ENCODE measurements at places on chromosomes 16 and 17. TPM values are rescaled to one million over a fixed set of nuclear protein-coding genes. Genes with fewer than 3 reads are reported as not detected.

Gene ZNF267
- 8.6 TPM for polyA plus RNA-seq

Gene DRC3
- not detected for polyA plus RNA-seq

Gene PMFBP1
- polyA plus RNA-seq: 0.12 TPM

Gene MYH1
- not detected for polyA plus RNA-seq

Gene TEX19
- polyA plus RNA-seq: not detected

Gene RGS11
- not detected for polyA plus RNA-seq

GRCh38 chr16:87822108-87822970 is 47.0 kb downstream of the SLC7A5 start:
- H3K36me3 ChIP-seq: no peaks in the 10 kb centered on the region
- H3K27me3 ChIP-seq: no peaks in the 10 kb centered on the region
- DNase-seq: no peak

DNA sequence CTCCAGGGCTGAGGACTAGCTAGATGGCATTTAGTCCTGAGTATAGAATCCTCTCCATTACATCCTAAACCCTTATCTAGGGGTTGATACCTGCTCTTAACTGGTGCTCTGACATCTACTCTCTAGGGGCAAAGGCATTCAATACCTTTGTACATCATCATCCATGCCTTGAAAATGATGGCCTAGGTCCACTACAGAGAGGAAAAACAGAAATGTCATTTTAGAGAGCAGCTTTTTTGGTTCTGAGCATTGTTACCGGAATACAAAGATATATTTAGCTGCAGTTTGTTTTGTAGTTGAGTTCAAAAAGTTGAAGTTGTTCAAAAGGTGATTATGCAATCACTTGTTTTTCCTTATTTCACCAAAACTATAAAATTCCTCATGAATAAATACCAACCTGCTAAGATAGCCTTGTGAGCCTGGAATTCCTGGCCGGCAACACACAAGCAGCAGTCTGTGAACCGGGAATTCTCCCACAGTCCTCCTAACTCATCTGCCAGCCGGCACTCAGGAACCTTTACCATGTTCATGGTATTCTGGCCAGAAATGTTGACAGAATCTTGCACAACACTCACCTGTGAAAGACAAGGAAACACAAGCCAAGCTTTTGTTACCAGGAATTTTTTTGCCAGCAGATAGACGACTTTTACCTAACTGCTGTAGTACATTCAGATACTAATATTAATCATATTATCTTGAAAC is 35.4 kb downstream of the NXPH3 start:
- H3K27ac ChIP-seq: no peak overlapping the region
- H3K36me3 ChIP-seq: peaks cover 79% of the 10 kb centered on the region
- DNase-seq: no peak
- no peaks in the 10 kb centered on the region for H3K27me3 ChIP-seq
- H3K4me3 ChIP-seq: no peak overlapping the region

GRCh38 chr17:81601525-81602120 is 35.3 kb downstream of the NPLOC4 start:
- no peak overlapping the region for H3K27ac ChIP-seq
- peaks cover 57% of the 10 kb centered on the region for H3K36me3 ChIP-seq
- no peaks in the 10 kb centered on the region for H3K27me3 ChIP-seq
- no peaks in the 10 kb centered on the region for H3K4me1 ChIP-seq

GRCh38 chr17:64309710-64310109 is 46.6 kb upstream of the TEX2 start:
- no peaks in the 10 kb centered on the region for H3K36me3 ChIP-seq
- no peaks in the 10 kb centered on the region for H3K4me1 ChIP-seq
- H3K4me3 ChIP-seq: no peak overlapping the region
- DNase-seq: no peak
- H3K27me3 ChIP-seq: no peaks in the 10 kb centered on the region

- peaks cover 10% of the 10 kb centered on the region for H3K4me1 ChIP-seq
- no peaks in the 10 kb centered on the region for H3K36me3 ChIP-seq
- H3K4me3 ChIP-seq: peak overlapping the region; percentile 69
- H3K27ac ChIP-seq: no peak overlapping the region
- no peaks in the 10 kb centered on the region for H3K27me3 ChIP-seq
- peak; percentile 14 for DNase-seq
Observed at GRCh38 chr16:21301168-21301894, 23.2 kb upstream of the CRYM start.

DNA sequence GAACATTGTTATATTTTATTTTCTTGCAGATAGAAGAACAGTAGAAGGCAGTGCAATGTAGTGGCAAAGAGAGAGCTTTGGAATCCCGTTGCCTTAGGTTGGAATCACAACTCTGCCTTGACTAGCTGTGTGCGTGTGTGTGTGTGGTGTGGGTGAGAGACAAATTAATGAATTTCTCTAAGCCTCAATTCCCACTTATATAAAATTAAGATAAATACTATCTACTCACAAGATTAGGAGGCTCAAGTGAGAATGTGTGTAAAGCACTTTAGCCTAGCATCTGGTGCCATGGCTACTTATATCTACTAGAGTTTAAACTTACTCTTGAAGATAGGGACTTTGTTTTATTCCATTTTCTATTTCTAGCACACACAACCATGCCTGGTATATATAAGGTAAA is 12.8 kb downstream of the CPD start:
- no peak overlapping the region for H3K27ac ChIP-seq
- H3K36me3 ChIP-seq: no peaks in the 10 kb centered on the region
- H3K4me1 ChIP-seq: no peaks in the 10 kb centered on the region
- H3K4me3 ChIP-seq: no peak overlapping the region

GRCh38 chr17:10061111-10061845 is 137.1 kb downstream of the GAS7 start:
- no peak overlapping the region for H3K27ac ChIP-seq
- no peaks in the 10 kb centered on the region for H3K36me3 ChIP-seq
- H3K27me3 ChIP-seq: no peaks in the 10 kb centered on the region
- no peaks in the 10 kb centered on the region for H3K4me1 ChIP-seq

- no peaks in the 10 kb centered on the region for H3K36me3 ChIP-seq
- H3K4me1 ChIP-seq: peaks cover 3% of the 10 kb centered on the region
- DNase-seq: no peak
- H3K4me3 ChIP-seq: no peak overlapping the region
- H3K27me3 ChIP-seq: no peaks in the 10 kb centered on the region
Observed at GRCh38 chr17:29433541-29433940, 43.4 kb downstream of the TAOK1 start.

DNA sequence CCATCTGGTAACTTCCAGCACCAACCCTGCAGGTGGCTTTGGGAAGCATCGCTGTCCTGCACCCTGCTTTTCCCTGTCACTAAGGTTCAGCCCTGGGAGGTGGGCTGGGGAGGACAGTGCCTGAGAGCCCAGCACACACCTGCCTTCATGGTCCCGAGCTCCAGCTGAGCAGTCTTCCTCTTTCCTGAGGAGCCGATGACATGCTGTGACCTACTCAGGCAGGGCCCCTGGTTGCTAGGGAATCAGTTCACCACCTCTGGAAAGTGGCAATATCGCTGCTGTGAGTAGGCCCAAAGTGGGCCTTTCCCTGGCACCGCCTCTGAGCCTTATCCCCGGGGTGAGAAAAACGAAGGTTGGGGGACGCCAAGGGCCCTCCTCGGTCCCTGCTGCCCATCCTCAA is 17.9 kb downstream of the ST3GAL2 start:
- peaks cover 5% of the 10 kb centered on the region for H3K36me3 ChIP-seq
- H3K27me3 ChIP-seq: no peaks in the 10 kb centered on the region
- no peak overlapping the region for H3K27ac ChIP-seq
- no peak for DNase-seq

GRCh38 chr16:10386517-10387100 is 748 bp downstream of the ATF7IP2 start:
- peak overlapping the region; percentile 67 for H3K4me3 ChIP-seq
- DNase-seq: no peak
- peaks cover 16% of the 10 kb centered on the region for H3K4me1 ChIP-seq
- H3K36me3 ChIP-seq: no peaks in the 10 kb centered on the region
- peak overlapping the region; percentile 84 for H3K27ac ChIP-seq

- no peak for DNase-seq
- H3K4me1 ChIP-seq: peaks cover 63% of the 10 kb centered on the region
- H3K27ac ChIP-seq: peak overlapping the region; percentile 79
Observed at GRCh38 chr17:78734793-78735641, 47.1 kb downstream of the CYTH1 start.

GRCh38 chr17:82301916-82302567 is 15.4 kb downstream of the CD7 start:
- peak; percentile 52 for DNase-seq
- H3K4me1 ChIP-seq: peaks cover 73% of the 10 kb centered on the region
- H3K27ac ChIP-seq: peak overlapping the region; percentile 98
- H3K4me3 ChIP-seq: peak overlapping the region; percentile 67
- no peaks in the 10 kb centered on the region for H3K36me3 ChIP-seq
- H3K27me3 ChIP-seq: no peaks in the 10 kb centered on the region

DNA sequence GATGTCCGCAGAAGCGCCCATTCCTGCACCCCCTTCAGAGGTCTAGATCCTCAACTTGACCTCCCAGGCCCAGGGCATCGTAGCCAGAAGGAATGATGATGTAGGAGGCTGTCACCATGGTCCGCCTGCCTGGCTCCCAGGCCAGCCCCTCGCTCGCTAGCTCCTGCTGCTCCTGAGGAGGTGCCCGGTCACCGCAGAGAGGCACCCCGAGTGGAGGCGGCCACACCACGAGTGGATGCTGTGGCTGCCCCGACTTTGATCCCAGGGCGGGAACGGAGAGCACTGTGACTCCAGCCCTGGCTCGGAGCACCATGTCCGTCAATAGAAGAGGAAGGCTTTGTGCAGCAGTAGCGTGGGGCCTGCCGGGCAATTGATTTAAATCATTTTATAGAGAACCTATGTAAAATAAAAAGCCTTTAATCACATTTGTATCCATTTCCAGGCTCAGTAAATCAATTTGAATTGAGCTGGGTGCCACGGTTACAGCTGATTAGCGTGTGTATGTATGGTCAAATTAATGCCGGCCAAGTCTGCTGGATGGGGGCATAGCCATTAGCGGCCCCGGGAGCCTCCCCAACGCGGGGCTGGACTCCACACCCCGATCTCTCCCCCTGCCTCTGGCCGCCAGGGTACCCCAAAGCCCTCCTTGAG is 122.6 kb upstream of the GSE1 start:
- no peaks in the 10 kb centered on the region for H3K36me3 ChIP-seq
- DNase-seq: no peak
- H3K4me3 ChIP-seq: no peak overlapping the region

GRCh38 chr16:66728117-66728787 is 23.2 kb downstream of the DYNC1LI2 start:
- H3K27me3 ChIP-seq: no peaks in the 10 kb centered on the region
- H3K4me1 ChIP-seq: no peaks in the 10 kb centered on the region
- H3K27ac ChIP-seq: no peak overlapping the region
- peaks cover 85% of the 10 kb centered on the region for H3K36me3 ChIP-seq
- DNase-seq: no peak
- no peak overlapping the region for H3K4me3 ChIP-seq

DNA sequence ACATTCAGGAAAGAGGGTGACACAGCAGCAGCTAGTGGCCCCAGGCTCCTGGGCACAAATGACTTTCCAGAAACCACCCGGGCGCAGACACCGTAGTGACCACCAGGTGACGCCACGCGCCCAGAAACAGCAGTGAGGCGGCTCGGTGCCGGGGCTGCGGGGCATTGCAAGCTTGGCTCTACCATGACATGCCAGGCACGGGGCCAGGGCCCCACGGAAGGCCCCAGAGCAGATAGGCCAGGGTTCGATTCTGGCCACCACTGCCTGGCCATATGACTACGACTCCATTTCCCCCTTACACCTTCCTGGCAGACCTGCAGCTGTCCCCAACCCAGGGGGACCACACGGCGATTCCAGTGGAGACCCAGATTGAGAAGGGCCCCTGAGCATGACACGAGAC is 6.7 kb downstream of the RHBDF1 start:
- no peaks in the 10 kb centered on the region for H3K4me1 ChIP-seq
- H3K27me3 ChIP-seq: no peaks in the 10 kb centered on the region
- H3K36me3 ChIP-seq: no peaks in the 10 kb centered on the region
- no peak overlapping the region for H3K27ac ChIP-seq

DNA sequence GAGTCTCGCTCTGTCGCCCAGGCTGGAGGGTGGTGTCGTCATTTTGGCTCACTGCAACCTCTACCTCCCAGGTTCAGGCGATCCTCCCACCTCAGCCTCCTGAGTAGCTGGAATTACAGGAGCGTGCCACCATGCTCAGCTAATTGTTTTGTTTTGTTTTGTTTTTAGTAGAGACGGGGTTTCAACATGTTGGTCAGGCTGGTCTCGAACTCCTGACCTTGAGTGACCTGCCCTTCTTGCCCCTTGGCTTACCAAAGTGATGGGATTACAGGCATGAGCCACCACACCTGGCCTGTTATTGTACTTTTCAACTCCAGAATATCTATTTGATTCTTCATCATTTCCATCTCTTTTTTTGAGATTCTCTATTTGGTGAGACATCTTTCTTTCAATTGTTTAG is 9.0 kb upstream of the ADORA2B start:
- no peak for DNase-seq
- H3K27ac ChIP-seq: no peak overlapping the region
- H3K27me3 ChIP-seq: no peaks in the 10 kb centered on the region

DNA sequence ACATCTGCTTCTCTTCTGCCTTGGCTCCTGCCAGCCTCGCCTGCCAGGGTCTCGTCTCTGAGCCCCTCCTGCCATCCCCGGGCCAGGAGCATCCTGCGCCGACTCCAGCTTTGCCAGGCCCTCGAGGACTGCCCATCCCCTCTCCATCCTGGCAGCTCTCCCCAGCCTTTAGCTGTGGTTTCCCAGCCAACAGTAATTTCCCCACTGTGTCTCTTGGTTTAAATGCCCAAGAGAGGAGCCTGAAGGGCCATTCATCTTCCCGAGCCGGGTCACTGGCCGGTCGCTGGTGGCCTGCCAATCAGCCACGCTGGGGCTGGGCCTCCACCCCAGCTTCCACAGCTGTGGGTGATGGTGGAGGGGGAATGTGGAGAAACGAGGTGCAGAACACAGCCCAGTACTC is 47.8 kb downstream of the MRC2 start:
- H3K27ac ChIP-seq: no peak overlapping the region
- H3K4me1 ChIP-seq: no peaks in the 10 kb centered on the region
- H3K27me3 ChIP-seq: no peaks in the 10 kb centered on the region
- no peaks in the 10 kb centered on the region for H3K36me3 ChIP-seq
- H3K4me3 ChIP-seq: no peak overlapping the region

- DNase-seq: no peak
- no peaks in the 10 kb centered on the region for H3K27me3 ChIP-seq
- H3K4me1 ChIP-seq: no peaks in the 10 kb centered on the region
Observed at GRCh38 chr16:10619271-10619849, 39.0 kb upstream of the EMP2 start.

- H3K4me1 ChIP-seq: no peaks in the 10 kb centered on the region
- no peak overlapping the region for H3K4me3 ChIP-seq
- H3K27ac ChIP-seq: no peak overlapping the region
- no peaks in the 10 kb centered on the region for H3K27me3 ChIP-seq
Observed at GRCh38 chr17:79678091-79678735, 52.5 kb upstream of the ENPP7 start.

DNA sequence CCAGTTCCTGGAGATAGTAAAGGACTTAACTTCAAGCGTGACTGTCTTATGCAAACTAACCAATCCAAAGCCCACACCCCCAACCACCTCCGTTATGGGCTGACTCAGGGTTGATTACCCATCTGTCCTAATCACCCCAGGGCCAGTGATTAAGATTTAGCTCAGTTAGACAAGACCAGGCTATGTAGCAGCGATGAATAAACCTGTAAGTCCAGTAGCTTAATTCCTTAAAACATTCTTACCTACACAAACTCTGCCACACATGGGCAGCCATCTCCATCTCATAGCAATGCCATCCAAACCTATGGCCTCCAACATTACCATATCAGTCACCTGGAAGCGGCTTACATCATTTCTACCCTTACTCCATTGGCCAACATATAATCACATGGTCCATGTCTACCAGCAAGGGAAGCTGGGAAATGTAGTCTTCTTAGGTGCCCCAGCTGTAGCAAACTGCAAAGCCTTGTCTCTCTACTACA is 266.7 kb downstream of the SHISA9 start:
- no peaks in the 10 kb centered on the region for H3K4me1 ChIP-seq
- no peak for DNase-seq
- no peaks in the 10 kb centered on the region for H3K27me3 ChIP-seq
- H3K36me3 ChIP-seq: no peaks in the 10 kb centered on the region

- H3K36me3 ChIP-seq: no peaks in the 10 kb centered on the region
- H3K27me3 ChIP-seq: no peaks in the 10 kb centered on the region
- peaks cover 27% of the 10 kb centered on the region for H3K4me1 ChIP-seq
Observed at GRCh38 chr16:89759746-89760340, 38.5 kb downstream of the ZNF276 start.
